ENCODE measurements at places on chromosomes 7 and 10.

- no peak for DNase-seq
These were observed 434.2 kb upstream of the MKI67 start for GRCh38 chr10:128560406-128560805.

DNA sequence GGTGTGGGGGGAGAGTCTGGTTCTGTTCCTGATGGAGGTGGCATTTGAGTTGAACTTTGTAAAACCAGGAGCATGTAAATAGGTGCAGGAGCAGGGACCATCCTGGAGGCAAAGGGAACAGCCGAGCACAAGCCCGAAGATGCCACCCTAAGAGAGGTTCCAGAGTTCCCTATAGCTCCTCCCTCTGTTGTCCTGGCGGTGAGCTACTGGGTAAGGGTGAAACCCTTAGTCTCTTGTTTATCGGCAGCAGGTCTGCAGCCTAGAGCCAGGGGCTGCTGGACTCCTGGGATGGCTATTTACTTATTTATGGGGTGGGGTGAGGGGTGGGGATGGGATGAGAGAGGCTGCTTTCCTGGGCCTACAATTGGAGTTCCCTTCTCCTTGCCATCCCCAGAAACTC, 6.5 kb upstream of the LBX1 start:
- DNase-seq, result no peak

- DNase-seq, result no peak
These were observed 15.6 kb downstream of the SEC31B start for GRCh38 chr10:100504096-100504495.

DNA sequence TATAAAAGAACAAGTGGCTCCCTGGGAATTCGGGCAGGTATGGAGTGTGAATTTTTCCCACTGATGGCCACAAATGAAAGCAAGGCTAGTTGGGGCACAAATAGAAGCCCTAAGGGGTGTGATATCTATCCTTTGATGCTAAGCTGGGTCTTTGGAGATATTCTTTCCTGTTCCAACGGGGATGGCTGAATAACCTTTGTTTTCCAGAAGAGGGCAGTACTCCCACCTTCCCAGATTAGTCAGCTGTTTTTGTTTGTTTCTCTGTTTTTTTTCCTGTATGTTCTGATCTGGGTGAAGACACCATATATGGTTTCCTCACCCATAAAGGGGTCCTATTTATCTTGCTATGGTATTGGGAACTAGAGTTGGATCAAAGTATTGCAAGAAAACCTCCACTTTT, 947.7 kb upstream of the SORCS1 start:
- DNase-seq, result no peak

DNA sequence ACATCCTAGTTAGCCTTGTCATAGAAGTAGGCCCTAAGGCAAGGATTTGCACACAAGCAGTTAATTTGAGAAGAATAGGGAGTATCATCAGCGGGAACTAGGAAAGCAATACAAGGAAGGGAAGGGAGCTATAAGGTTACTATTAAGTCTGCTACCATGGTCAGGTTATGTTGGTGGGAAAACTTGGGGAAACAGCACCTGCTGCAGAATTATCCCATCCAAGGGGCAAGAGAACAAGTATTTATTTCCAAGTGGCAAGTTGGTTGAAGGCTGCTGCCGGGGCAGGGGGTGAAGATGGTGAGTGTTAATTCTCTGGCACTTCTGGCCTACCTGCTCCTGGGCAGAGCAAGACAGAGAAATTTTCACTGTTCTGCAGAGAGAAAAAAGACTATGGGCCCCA, 55.0 kb downstream of the CAV1 start:
- DNase-seq, result no peak

- no peak for DNase-seq
These were observed 36.7 kb downstream of the SPAM1 start for GRCh38 chr7:123961771-123962170.

- DNase-seq, result no peak
These were observed 51.5 kb downstream of the NRCAM start for GRCh38 chr7:108404509-108405420.

DNA sequence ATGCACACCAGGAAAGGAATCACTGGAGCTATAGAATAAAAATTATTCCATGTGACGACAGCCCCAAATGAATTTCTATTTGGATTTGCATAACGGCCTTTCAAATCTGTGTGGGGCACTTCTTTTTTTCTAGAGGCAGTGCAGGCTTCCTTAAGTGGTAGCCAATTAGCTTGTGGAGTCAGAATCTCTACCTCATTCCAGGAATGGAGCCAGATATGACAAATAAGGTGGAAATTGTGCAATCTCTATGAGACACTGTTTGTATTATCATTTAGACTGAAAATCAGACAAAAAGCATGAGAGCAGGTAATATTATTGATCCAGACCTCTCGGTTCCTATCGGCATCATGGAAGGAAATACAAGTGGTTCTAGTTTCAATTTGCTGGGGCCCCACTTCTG, 78.7 kb downstream of the BEND7 start:
- no peak for DNase-seq

DNA sequence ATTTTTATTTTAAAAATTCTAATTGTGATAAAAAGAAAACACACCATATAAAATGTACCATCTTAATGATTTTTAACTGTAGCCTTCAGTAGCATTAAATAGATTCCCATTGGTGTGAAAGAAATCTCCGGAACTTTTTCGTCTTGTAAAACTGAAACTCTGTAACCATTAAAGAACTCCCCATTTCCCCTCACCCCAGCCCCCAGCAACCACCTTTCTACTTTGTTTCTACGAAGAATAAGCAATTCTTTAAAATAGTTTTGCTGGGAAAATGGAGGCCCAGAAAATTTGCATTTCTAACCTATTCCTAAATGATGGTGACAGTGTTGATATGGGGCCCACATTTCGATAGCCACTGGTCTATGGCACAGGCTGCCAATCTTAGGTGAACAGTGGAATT, 305.4 kb upstream of the PFKP start:
- no peak for DNase-seq

GRCh38 chr7:87204933-87205332, 14.6 kb downstream of the TMEM243 start:
- no peak for DNase-seq

DNA sequence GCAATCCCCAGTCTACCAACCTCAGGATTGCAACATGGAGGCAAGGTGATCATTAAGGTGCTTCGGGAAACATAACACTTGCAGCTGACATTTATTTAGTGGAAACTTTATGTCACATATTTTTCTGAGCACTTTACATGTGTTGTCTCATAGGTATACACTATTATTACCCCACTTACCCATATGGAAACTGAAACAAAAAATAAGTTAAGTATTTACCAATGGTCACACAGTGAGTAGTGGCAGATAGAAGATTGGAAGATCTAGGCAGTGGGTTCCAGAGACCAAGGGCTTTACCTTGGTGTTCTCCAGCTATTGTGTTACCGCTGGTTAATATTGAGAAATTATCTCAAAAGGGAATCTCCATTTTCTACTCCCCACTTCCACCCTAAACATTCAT, 1279.1 kb upstream of the SORCS1 start:
- DNase-seq, result no peak

DNA sequence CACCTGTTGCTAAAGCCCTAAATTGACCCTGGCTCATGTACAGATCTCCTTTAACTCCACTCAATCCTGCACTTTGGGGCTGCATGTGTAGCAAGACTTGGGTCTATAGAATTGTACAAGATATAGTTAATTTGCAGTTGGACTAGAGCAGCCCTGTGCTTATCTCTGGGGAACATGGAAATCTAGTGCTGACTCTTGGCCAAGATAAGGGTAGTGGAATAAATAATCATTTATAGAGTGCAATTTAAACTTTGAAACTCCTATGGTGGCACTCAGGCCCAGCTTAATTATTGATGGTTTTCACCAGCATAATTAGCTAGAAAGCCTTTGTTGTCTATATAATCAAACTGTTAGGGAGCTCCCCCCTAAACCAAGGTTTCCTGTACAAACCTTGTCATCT, 39.2 kb upstream of the MBL2 start:
- no peak for DNase-seq

DNA sequence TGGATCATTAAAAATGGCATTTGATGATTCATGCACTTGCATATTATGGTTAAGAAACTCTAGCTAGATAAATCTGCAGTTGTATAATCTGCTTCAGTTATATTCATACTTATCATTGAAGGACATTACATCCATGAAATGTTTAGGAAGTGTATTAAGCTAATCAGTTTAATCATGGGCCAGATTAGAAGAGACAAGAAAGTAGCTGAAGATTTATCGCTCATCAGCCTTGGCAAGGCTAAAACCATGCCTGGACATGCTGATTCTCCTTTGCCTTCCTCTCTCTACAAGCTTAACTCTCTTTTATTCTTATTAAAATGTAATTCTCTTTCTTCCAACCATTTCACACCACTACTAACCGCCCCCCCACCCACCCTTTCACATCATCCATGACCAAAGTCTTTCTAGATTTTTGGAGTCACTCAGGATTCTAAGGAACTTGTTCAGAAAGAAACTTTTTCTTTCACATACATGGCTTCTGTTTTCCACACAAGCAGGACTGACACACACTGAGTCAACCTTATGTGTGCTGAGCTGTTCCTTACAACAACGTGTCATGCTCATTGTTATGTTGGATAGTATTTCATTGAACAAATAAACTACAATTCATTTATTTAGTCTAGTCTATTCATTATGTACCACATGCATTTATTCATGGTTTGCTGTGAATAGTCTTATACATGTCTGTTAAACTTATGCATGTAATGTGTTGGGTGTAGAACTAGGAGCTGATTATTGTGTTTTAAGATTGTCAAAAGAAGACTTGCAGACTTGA, 227.3 kb upstream of the SP8 start:
- DNase-seq, result no peak

DNA sequence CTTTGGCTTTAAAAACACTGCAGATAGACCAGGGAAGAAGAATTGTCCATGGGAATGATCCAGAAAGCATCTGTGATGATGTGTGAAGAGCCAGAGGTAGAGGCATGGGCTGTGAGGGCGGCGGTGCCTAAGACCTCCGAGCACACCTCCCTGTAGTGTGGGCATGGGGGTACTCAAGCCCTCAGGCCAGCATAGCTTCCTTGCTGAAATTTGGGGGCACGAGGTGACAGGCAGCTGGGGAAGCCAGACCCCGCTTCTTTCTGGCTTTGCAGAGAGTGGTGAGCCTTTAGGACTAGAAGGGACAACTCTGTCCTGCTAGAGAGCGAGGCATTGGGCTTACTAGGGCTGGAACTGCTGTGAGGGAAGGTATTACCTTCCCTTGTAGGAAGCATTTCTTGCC, 187.7 kb upstream of the SH2B2 start:
- peak; percentile 22 for DNase-seq

DNA sequence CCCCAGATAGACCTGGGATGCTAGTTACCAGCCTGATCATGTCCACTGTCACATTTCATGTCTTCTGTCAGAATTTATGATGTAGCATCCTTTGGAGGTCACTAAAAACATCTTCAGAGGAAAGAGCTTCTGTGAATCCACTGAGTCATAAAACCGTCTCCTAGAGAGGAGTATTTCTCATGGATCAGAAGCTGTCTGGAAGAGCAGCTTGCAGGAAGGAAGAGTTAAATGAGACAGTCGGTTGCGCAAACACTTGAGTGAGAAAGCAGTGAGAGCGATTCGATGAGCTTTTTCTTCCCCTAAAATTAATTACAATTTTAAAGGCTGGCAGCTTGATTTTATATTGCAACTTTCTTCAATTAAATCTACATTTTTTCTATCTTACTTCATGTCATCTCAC, 47.2 kb upstream of the WDR11 start:
- DNase-seq, result no peak

DNA sequence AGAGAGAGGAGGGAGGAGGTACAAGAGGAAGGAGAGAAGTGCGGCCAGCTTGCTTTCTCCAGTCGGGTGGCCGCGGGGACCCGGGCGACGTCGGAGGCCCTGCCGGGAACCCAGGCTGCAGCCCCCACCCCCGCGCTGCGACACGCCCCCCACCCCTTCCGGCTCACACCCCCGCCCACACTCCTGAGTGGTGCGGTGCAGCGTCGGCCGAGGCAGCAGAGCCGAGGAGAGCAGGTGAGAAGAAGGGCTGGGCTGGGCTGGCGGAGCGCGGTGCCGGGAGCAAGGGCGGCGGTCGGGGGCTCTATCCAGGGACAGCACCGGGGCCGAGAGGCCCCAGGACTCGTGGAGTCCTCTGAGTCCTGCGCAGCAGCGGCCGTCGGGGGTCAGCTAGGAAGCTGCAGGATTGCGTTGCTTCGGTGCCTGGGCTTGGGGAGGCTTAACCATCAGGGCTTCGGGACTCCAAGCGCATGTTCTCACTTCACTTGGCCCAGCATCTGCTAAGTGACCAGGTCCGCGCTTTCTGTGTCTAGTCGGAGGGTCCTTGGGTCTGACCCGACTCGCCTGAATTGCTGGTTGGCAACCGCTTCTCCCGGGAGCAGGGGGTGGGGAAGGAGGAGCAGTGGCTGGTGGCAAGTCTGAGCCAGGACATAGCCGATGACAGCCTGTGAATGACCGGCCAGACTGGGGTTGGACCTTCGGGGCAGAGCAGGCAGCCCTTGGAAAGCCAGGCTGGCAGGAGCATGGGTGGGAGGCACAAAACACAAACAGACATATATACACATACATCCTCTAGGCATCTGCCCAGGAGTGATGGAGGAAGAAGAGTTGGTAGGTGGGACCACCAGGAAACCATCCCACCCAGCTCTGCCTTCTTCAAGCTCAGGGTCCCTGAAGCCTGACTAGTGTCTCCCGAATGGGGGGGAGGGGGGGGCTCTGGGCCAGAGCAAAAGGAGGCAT, 683 bp downstream of the CHAT start:
- no peak for DNase-seq

DNA sequence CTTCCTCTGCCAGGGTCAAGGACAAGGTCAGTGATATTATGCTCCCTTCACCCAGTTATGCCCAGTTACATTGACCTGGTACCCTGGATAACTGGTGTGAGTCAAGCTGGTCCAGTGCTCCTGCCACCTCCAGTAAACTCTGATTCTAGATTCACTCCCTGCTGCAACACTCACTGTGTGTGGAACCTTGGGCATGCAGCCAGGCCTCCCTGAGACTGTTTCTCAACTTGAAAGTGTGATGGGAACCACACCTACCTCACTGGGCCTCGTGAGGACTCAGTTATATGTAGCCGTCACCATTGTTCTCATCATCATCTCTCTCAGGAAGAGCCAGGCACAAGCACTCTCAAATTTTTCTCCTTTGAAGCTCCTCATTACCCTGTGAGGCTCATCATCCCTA, 935 bp upstream of the ZNF736 start:
- no peak for DNase-seq

GRCh38 chr10:117454502-117454901, 79.3 kb upstream of the PDZD8 start:
- DNase-seq, result no peak

DNA sequence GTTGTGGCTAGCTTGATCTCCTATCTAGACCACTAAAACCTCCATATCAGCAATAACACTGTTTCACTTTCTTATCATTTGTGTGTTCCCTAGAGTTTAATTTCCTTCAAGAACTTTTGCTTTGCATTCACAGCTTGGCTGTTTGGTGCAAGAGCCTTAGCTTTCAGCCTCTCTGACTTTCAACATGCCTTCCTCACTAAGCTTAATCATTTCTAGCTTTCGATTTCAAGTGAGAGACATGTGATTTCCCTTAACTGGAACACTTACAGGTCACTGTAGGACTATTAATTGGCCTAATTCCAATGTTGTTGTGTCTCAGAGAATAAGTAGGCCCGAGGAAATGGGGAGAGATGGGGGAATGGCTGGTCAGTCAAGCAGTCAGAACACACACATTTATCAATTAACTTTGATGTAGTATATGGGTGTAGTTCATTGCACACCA, 10.6 kb upstream of the BPGM start:
- no peak for DNase-seq

GRCh38 chr7:24833549-24833948, 76.3 kb upstream of the GSDME start:
- no peak for DNase-seq

GRCh38 chr10:89279421-89279869, 22.4 kb upstream of the IFIT2 start:
- no peak for DNase-seq

Data from dorsolateral prefrontal cortex (tissue), 122 donors.